AG09309 (cell line): ENCODE measurements at places on chromosomes 7 and 10.

- DNase-seq: no peak
Measured at GRCh38 chr7:138492423-138492822, 32.4 kb downstream of the TRIM24 start.

- no peak for DNase-seq
Measured at GRCh38 chr10:110430340-110431273, 67.1 kb upstream of the DUSP5 start.

- DNase-seq: no peak
Measured at GRCh38 chr10:607545-608185, 81.8 kb downstream of the DIP2C start.

- no peak for DNase-seq
Measured at GRCh38 chr7:143145-143751, 49.1 kb upstream of the FAM20C start.

DNA sequence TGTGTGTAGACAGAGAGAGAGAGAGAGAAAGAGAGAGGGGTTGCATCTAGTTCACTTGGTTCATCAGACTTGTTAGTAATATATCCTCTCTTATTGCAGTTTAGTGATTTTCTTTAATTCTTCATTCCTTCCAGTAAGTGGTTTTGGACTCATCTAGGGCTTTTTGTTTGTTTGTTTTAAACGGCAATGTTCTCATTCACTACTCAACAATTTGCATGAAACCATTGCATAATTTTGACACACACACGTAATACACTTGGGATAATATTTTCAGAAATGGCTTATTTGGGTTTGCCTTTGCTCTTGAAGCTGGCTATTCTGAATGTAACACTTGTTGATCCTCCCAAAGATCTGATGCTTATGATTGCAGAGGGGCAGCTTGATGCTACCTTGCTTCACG lies 16.4 kb upstream of the ZNF32 start:
- DNase-seq: no peak

GRCh38 chr7:85074-85882 lies 107.1 kb upstream of the FAM20C start:
- DNase-seq: no peak

DNA sequence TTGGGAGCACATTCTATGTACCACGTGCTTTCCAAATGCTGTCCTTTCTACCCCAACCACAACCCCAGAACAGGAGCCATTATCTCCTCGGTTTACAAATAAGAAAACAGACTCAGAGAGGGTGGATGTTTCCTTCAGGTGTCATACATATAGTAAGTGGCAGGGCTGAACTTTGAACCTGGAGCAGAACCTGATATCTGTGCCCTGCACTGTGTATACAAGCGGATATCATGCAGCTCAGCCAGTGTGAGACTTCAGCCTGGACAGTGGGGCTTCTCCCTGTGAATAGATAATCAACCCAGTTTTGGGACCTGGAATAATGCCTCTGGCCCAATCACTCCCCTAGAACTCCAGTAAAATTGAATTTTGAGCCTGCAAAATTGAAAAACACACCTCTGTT lies 341.1 kb downstream of the GRID1 start:
- no peak for DNase-seq

GRCh38 chr7:154804449-154804848 lies 198.5 kb downstream of the PAXIP1 start:
- DNase-seq: no peak

GRCh38 chr10:97726636-97727178 lies 10.2 kb upstream of the ZFYVE27 start:
- DNase-seq: peak; percentile 66
